EH (cell line): ENCODE measurements at places on chromosomes 16 and 17.
A peak's percentile ranks its signal among the peaks of the same experiment; 100 is the strongest.

GRCh38 chr17:81564778-81565177, 12.6 kb upstream of the FAAP100 start:
- DNase-seq: no peak

DNA sequence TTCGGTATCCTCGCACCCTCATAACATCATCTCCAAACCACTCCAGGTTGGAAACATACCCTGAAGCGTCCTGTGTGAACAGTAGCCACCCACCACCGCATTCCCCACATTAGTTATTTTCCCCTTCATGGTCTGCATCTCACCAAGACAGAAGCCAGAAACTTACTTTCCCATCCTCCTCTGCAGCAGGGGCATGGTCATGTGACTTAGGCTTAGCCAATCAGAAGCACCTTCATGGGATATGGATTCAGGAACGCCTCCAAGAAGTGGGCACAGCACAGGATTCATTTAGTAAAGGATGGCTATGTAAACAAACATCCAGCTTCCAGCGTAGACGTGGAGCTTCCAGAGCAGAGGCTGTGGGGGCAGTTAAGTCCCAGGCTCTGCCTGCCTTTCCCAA, 130.3 kb downstream of the AXIN2 start:
- no peak for DNase-seq

GRCh38 chr17:2362016-2362415, 24.7 kb downstream of the SGSM2 start:
- DNase-seq: no peak

- peak; percentile 86 for DNase-seq
Observed at GRCh38 chr17:18033442-18034099, 5.4 kb downstream of the ATPAF2 start.

DNA sequence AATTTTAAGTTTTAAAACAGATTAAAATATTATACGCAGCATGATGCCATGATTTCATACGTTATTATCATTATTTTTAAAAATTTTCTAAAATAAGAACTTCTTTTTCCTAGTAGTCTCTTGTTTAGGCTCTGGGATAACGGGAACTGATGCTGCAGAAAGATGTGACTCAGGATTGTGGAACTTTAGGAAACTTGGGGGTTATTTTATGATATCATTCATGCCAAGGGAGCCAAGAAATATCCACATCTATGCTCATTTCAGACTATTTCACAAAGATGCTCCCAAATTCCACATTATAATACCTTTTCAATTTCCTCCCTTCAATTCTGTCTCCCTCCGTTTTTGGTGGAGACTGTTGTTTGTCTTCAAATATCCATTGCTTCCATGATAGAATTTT, 236.4 kb downstream of the HS3ST3A1 start:
- DNase-seq: peak; percentile 69

DNA sequence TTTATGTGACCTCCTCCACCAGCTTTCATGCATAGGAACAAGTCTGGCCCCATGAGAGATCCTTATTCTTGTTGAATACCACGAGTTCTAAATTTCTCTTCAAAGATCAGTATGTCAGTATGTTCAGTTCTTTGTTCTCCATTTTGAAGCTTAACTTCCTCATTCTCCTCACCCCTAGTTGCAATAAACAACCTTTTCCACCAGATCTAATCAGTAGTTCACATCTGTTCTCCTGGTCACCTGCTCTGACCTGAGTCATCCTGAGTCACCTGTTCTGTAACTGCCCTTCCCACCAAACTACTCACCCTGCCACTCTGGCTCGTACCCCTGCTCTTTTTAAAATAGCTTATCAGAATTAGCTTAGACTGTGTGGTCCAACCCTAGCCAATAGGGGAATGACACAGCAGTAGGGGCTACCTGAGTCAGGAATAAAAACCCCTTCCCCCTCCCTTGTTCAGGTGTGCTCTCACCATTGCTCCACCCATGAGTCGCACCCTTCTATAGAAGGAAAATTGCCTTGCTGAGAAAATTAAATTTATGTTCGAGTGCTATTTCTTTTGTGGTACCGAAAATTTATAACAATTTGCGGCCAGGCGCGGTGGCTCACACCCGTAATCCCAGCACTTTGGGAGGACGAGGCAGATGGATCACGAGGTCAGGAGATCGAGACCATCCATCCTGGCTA, 94.6 kb downstream of the EMP2 start:
- DNase-seq: no peak

GRCh38 chr17:1797323-1797722, 32.4 kb downstream of the SMYD4 start:
- no peak for DNase-seq

DNA sequence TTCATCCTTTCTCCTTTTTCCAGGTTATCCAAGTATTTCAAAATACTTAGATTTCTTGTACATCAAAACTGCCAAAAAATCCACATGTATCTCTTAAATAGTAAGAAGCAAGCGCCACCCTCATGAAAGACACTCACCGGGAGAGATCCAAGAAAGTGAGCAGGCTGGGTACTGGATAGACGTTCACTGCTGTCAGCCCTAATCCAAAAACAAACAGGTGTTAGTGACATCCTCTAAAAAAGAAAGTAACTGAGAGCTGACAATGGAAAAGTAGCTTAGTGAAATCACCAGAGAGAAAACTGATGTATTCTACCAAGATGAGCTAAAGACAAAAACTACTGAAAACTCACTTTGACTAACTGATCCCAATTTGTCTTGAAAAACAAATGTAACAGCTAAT, 46.1 kb downstream of the MARVELD3 start:
- no peak for DNase-seq

- DNase-seq: no peak
Observed at GRCh38 chr17:80818871-80819270, 172.8 kb upstream of the CHMP6 start.

DNA sequence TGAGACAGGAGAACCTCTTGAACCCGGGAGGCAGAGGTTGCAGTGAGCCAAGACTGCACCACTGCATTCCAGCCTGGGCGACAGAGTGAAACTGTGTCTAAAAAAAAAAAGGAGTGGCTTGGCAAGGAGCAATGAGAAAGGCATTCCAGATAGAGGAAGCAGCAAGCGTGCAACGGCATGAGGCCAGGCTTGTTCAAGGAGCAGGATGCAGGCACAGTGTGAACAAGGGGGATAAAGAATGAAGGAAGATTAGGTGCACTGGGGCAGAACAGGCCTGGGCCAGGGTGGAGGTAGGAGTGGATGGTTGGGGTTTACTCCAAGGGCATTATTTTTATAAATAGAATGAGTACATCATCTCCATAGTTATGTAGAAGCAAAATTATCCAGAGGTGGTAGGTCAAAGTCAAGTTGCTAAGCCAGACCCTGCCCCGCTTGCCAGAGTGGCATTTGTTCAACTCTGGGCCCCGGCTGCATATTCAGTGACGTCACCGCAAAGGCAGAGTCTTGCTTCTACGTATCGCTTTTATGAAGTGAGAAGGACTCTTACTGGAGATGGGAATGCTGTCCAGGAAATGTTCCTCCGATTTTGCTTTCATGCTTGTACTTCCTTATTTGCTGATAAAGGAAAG, 100.2 kb downstream of the KATNIP start:
- DNase-seq: peak; percentile 26

- DNase-seq: no peak
Observed at GRCh38 chr16:66623755-66624154, 19.3 kb downstream of the CMTM3 start.

DNA sequence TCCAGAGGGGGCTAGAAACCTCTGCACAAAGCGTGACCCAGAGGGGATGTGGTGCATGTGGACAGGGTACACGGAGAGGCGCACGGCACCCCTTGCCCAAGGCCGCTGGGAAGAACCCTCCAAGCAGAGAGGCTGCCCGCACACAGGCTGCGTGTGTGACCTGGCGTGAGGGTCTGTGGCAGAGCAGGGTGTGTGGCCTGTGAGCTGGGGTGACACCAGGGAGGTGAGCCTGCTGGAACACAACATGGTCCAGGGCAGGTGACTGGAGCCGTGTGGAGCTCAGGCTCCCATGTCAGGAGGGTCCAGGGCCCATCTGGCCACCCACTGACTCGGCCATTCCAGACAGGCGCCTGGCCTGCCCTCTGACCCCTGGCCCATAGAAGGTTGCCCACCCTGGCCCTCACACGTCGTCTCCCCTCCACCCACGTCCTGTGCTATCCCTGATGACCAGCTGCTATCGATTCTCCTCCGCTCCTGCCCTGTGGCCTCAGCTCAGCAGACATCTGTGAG, 14.8 kb upstream of the TMEM204 start:
- DNase-seq: no peak

DNA sequence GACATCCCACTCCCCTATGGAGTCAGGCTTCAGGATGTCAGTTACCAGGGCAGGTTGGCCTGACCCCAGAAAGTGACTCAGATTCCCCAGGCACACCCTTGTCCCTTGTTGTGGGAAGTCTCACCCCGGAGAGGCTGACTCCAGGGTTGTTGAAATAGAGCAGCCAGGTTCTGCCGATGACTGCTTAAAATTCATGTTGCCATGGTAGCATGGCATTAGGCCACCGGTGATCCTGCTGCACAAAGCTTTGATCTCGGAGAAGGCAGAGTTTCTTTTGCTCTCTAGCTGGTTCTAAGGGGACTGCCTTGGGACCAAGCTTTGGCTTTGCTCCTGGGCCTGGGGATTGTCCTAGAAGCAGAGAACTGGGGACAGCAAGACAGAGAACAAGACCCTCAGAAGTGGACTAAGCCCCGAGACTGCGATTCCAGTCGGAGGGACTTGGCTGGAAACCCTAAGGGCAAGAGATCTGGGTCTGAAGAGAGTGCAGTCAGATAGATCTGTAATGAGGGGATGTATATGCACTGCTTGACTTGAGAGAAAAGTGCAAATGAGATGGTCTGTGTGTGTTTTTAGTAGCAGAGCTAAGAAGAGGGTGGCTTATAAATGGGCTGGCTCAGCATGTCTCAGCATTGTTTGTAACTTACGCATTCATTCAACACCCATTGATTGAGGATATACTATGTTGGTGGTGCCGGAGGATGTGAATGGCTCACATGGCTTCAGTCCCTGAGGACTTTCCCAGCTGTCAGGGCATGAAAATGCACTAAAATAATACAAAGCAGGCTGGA, 106.9 kb downstream of the RGS9 start:
- peak; percentile 49 for DNase-seq

DNA sequence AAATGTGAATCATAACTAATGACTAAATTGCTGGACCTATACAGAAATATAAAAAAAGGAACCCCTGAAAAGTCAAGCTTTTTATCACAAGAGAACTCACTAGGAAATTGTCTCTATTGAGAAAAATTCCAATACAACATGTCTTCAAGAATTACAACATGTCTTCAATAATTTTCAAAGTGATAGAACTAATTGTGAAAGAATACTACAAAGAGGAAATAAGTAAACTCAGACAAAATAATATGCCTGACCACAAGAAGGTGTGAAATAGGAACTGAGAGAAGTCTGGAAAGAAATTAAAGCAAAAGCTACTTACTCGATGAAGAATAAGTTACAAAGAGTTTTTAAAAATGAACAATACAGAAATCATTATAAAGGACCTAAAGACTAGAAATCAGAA, 29.9 kb upstream of the OR1G1 start:
- no peak for DNase-seq
